CD4-positive, alpha-beta memory T cell (primary cell): ENCODE measurements at places on chromosomes 12 and 14. TPM values are rescaled to one million over a fixed set of nuclear protein-coding genes. Genes with fewer than 3 reads are reported as not detected.

- no peaks in the 10 kb centered on the region for H3K36me3 ChIP-seq
- no peak for DNase-seq
- H3K4me1 ChIP-seq, result no peaks in the 10 kb centered on the region
- no peaks in the 10 kb centered on the region for H3K27me3 ChIP-seq
Measured at GRCh38 chr14:57418999-57419398, 28.6 kb downstream of the NAA30 start.

- no peaks in the 10 kb centered on the region for H3K27me3 ChIP-seq
- no peak overlapping the region for H3K4me3 ChIP-seq
- no peak for DNase-seq
- H3K27ac ChIP-seq, result no peak overlapping the region
Measured at GRCh38 chr14:63345826-63346225, 27.1 kb upstream of the GPHB5 start.

- DNase-seq, result no peak
- no peak overlapping the region for H3K27ac ChIP-seq
- no peaks in the 10 kb centered on the region for H3K36me3 ChIP-seq
Measured at GRCh38 chr14:105910426-105910825, 384.0 kb downstream of the TMEM121 start.

GRCh38 chr14:104800771-104801519 lies at the start of gene ZBTB42:
ZBTB42 (plus strand) TSS chr14:104801101; CDS start chr14:104801198, 97 bp downstream.
- peak within 1 kb of the TSS; percentile 65 for H3K4me3 ChIP-seq
- H3K4me1 ChIP-seq, result peaks cover 39% of the 10 kb centered on the region
- no peaks in the 10 kb centered on the region for H3K36me3 ChIP-seq
- peak within 1 kb of the TSS; percentile 58 for H3K27ac ChIP-seq

DNA sequence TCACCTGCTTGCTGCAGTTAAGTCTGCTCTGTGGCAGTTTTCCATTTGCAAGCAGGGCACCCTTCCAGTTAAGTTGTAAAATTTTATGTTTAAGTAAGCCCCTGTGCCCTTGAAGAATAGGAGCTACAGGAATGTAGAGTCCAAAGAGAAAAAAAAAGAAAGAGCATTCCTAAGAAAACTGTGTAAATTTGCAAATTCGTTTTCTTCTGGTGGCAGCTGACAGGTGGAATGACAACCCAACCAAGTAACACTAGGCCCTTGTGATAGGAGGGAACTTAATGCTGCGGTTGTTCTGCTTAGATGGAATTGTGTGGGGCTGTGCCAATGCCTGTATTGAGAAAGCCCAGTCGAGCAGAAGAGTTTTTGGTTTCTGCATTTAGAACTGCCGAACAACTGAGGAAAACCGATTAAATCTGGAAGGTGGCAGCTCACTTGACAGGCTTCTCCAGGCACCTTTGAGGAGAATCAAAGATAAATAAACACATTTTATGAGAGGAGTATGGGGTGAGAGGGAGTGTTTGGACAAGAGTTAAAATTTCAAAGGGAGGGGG lies 280.0 kb downstream of the RAD51B start:
- H3K27me3 ChIP-seq, result no peaks in the 10 kb centered on the region
- DNase-seq, result no peak
- H3K36me3 ChIP-seq, result no peaks in the 10 kb centered on the region
- H3K4me1 ChIP-seq, result no peaks in the 10 kb centered on the region
- no peak overlapping the region for H3K4me3 ChIP-seq

CTSG gene
- not detected for total RNA-seq

FOXM1 gene
- 0.30 TPM for total RNA-seq

BAZ1A gene
- 56.4 TPM for total RNA-seq

GLS2 gene
- 9.8 TPM for total RNA-seq
